ENCODE measurements at places on chromosomes 1 and 21.

DNA sequence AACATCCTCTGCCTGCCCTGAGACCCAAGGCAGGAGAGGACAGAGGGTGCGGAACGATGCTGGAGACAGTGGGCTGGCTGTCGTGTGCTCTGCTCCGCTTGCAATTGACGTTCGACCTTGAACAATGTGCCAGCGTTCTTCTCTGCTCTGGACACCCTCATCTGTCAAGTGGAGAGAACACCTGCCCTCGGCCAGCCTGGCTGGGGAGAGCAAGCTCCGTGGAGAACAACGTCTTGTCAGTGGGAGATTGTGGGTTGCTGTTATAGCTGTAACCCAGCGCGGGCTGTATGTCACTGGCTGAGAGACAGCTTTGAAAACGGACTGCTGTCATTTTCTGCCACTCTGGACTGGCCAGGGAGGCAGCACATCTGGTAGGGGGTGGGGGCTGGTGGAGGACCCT is 14.7 kb downstream of the KIAA1614 start:
- DNase-seq, result no peak

- no peak for DNase-seq
These were observed 966 bp downstream of the TFB2M start for GRCh38 chr1:246564839-246565750.

DNA sequence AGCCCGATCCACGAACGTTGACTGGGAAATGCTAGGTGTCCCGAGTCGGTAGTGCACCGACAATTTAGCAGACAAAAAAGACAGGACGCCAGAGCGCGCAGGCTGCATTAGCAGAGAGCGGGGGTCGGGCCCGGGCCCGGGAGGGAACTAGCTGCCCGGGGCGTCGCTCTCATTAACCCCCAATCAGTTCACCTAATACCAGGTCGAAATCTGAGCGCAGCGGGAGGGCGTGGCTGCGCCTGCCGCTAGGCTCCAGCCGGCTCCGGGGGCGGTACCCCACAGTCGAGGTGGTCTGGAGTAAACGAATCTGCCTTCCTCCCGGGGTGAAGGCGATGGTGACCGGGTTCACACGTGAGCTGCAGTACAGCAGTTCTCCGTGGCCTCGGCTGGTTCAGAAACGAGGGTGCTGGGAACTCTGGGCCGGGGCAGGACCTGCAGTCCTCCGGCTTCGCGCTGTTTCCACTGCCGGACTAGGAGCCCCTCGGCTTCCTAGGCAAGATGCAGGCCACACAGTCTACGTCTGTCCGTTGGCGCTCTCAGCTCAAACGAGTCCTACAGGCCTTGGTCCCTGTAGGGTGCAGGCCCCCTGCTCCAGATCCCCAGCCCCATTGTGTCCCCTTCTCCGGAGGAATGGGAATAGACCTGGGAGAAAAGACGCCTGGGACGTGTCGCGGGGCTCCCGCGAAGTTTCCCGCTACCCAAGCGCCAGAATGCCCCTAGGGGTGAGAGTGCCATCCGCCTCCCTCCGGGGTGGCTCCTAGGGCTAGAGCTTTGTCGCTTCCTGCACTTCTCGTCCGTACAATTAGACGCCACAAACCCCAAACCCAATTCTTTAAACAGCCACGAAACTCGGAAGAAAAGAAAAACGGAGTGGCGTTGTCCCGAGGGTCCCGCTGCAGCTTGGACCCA is 2.0 kb downstream of the GFI1 start:
- no peak for DNase-seq

- DNase-seq, result peak; percentile 21
These were observed 757 bp upstream of the NRIP1 start for GRCh38 chr21:15065392-15066122.

- DNase-seq, result no peak
These were observed 16.2 kb downstream of the LAPTM5 start for GRCh38 chr1:30741239-30741894.

DNA sequence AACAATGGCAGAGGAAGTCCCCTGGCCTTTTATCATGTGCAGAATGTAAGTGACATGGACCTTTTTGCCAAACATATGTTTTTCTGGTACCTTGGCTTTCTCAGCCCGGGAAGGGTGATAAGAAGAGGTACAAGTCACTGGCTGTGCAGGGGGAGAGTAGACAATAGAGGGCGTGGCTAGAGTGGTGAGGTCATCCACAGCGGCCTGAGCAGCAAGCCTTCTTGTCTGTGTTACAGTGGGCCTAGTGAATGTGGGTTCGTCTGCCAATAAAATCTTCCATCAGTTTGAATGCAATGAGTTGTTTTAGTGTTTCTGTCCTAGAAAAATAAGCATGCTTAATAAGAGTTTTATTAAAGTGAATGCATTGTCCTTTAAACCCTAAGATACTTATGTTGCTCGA is 59.0 kb upstream of the PGD start:
- DNase-seq, result no peak

- DNase-seq, result no peak
These were observed 187.3 kb upstream of the DMRTA2 start for GRCh38 chr1:50610563-50610962.

DNA sequence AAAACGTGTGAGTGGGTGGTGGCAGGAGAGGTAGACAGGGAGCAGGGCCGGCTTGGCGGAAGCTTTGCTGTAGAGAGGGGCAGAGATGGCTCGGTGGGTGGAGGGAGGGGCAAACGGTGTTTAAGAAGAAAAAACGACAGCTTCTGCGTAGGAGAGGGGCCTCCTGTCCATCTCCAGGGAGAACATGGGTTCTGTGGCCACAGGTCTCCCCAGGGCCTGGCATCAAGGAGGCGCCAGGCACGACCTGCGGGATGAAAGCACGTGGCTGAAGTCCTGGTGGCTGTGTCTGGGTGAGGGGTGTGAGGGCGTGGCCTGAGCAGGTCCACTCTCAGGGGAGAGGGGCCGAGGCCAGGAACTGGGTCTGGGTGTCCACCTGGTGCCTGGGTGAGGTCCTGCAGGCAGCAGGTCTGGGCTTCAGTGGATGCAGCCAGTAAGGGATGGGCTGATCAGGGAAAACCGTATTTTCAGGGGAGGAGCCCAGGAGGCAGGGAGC is 940 bp upstream of the PRKCZ start:
- DNase-seq, result no peak

- DNase-seq, result no peak
These were observed 1.3 kb upstream of the EFNA3 start for GRCh38 chr1:155077346-155077745.

DNA sequence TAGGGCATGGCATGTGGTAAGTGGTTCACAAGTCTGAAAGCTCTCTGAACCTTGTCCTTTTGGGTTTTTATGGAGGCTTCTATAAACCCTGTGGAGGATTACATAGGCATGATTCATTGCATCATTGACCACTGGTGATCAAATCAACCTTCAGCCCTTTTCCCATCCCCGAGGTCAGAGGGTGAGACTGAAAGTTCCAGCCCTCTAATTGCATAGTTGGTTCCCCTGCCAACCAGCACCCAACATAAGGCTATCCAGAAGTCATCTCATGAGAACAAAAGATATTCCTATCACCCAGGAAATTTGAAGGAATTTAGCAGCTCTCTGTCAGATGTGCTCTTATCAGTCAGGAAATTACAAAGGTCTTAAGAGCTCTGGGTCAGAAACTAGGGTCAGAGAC is 89.5 kb upstream of the ARTN start:
- no peak for DNase-seq

- DNase-seq, result no peak
These were observed 146.2 kb downstream of the C1orf21 start for GRCh38 chr1:184533049-184533448.

DNA sequence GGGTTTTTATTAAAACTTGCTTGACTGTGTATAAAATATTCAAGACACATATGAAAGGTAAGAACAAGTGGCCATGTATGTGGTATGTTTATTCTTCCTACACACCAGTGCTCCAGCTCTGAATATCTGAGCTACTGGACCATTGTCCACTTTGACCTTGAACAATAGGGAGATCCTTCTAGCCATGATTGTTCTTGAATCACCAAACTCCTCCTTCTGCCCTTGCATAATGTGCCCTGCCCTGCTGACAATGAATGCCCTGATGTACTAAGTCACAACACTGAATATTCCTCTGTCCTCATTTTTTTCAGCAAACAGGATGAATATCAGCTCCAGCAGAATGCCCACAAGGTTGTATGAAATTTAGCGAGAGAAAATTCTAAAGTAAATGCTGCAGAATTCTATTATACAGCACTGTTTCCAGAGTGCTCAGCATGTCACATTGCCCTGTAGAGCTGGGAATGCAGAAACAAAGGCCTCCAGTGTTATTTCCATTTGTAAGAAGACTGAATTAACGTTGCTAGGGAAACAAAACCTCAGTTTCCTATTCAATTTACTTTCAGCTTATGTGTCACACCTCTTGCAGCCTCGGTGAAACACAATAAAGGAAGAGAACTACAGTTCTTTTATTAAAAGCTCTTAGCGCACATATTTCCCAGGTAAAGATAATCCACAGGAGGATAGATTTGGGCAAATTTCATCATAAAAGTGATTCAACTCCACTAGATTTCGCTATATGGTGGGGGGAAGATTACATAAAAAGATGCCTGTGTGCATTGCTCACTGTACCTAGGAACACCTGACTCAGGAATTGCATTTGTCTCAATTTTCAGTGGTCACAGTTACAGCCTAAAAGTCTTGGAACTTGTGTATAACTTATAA is 187.4 kb upstream of the ATP1B1 start:
- DNase-seq, result no peak

GRCh38 chr1:224123136-224123535 is 9.2 kb downstream of the FBXO28 start:
- DNase-seq, result no peak

- no peak for DNase-seq
These were observed 90.9 kb downstream of the TMEM200B start for GRCh38 chr1:29032841-29033240.

DNA sequence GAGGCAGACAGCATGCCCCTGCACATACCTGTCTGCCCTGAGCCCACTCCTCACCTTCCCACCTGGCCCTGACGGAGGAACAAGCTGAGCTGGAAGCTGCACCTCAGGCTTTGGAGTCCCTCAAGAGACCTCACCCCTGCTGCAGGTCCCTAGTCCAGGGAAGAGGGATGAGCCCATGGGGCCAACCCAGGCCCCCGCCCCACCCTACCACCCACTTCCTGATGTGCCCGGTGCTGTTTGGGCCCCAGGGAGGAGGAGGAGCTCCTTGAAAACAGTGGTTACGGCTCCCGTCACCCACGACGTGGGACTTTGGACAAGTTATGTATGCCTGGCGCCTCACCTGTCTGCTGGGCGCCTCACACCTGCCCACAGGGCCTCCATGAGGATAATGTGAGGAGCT is 250.2 kb downstream of the NPHP4 start:
- DNase-seq, result no peak

DNA sequence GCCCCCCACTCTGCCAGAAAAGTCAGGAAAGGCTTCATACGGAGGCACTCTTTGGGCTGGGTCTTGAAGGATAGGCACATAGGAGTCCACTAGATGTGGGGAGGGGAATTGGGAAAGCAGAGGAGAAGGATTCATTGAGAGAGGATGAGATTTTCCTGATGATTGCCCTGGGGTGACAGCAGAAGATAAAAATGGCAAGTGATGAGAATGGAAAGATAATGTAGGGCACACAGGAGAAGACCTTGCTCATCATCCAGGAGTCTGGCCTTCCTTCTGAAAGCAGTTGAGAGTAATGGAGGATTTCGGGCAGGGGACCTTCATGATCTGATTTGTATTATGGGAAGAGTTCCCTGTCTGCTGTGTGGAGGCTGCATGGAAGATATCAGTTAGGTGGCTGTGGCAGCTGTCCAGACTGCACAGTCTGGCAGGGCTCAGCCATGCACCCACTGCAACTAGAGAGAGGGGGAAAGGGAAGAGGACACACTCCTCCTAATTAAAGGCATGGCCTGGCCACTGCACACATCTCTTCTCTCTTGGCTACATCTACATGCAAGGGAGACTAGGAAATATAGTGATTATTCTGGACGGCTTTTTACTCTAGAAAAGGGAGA is 9.6 kb upstream of the FABP3 start:
- DNase-seq, result no peak

GRCh38 chr1:50633465-50633864 is 210.2 kb upstream of the DMRTA2 start:
- no peak for DNase-seq

GRCh38 chr1:16286122-16286521 is 49.1 kb upstream of the CPLANE2 start:
- no peak for DNase-seq

GRCh38 chr1:186978596-186979556 is 150.1 kb downstream of the PLA2G4A start:
- no peak for DNase-seq

- DNase-seq, result no peak
These were observed 87.4 kb upstream of the C1orf21 start for GRCh38 chr1:184299406-184299790.

DNA sequence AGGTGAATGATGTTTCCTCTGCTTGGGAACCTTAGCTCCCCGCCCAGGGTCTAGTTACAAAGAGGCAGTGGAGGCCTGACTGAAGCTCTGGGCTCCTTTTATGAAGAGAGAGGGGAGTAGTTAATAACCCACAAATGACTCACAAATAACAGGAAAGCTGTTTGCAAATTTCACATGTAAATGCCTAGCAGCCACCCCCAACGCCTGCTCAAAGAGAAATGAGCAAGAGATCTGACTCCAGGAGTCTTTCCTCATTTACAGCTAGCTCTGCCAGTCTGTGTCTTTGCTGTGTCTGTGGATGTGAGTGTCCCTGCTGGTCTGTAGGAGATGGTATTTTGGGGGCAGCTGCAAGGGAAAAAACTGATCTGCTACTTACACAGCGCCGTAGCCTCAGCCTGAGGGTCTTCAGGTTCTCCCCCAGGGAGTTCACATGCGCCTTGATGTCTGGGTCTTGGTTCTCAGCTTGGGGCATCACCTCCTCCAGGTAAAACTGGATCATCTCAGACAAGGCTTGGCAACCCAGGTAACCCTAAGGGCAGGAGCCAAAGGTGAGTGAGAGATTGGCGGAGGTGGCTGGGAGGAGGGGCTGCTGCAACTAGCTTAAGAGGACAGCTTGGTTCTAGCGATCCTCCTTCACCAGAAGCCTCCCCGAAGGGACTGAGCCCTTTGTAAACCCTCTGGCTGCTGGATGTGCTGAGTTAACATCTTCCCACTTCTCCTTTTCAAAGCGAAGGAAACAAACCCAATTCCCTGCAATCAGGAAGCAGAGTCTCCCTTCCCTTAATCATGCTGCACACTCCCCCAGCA is at the start of gene IL19:
Gene IL19 (plus strand): TSS at position 243 of the 807 bp plus-strand sequence. CDS start 65,890 bp downstream, outside the sequence.
- no peak for DNase-seq

Data from esophagus squamous epithelium (tissue), 5 donors.